ENCODE measurements at places on chromosomes 3 and 15.

DNA sequence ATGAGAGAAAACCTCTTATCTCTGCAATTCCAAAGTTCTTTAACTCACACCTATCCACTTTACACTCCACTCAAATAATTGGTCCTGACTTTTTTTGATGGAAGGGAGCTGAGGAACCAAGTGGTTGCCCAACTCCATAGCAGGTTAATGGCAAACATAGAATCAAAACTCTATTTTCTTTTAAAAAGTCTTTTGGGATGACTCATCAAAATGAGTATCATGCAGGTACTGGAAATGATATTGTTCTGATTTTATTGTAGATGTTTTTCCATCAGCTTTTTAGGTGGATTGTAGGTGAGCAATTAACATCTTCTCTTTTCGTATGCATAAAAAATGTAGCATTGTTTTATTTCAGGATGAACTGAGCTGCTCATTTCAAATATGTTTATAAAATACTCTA, 239.5 kb downstream of the SATB1 start:
- DNase-seq: no peak

DNA sequence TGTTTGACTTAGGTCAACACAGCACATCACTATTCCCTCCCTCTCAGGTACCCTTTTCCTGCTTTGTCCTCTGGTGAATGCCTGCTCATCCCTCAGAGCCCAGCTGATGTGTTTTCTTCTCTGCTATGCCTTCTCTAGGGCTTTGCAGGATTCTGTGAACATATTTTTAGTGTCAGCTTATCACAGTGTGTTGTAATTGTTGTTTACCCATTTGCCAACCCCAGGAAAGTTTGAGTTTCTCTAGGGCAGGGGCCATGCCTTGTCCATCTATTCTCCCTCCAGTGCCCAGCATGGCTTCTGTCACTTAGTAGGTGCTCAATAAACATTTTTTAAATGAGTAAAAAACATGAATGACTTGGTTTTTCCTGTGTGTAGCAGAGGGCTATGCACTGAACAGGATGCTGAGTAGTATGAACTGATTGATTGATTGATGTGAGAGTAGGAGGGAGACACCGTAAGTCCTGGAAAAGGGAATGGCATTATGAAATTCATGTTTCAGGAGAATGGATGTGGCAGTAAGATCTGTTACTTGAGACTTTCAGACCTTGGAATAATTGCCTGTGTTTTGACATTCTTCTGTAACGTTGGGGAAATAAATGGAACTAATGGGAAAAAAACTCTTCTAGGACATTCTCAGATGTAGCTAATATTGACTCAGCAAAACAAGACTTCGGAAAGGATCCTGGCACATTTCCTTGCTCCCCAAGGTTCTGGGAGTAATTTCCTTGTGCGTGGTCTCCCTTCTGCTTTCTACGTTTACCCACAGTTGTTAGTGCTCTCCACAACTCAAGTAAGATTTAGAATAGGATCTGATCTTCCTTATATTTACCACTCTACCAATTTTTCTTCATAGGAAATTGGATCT, 267.3 kb upstream of the TBL1XR1 start:
- no peak for DNase-seq

- no peak for DNase-seq
Measured at GRCh38 chr15:66042624-66043023, 173.3 kb downstream of the RAB11A start.

- DNase-seq: no peak
Measured at GRCh38 chr15:73584699-73585420, 48.3 kb downstream of the NPTN start.

GRCh38 chr15:73386238-73386637, 17.5 kb upstream of the HCN4 start:
- DNase-seq: no peak

DNA sequence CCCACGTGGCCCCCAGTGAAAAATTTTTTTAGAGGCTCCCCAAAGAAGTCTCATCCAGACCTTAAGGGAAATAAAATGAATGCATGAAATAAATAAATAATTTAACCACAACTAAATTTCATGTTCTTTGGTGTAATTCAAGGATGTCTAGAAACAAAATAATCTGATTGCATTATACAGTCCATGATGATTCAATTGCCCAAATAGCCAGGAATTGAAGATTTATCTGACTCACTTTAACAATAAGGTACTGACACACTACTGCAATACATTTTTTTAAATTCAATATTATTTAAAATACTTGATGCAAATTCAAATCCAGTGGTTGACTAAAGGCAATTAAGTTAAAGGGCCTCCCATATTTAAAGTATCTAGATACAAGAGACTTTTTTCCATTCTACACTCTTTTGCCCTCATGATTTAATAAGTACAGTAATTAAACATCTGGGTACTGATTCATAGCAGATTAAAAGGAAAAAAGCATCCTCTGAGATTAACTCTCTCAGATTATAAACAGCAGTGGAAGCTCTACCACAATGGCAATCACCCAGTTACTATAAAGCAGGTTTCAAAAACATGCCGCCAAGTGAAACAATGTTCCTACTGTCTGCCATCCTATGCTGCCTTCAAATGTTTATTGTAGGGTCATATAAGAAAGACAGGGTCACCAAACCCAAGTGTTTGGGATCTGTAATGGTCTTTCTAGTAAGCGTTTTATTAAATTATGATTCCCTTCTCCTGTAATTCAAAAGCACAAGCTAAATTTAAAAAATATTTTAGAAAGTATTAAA, 9.9 kb downstream of the UQCC5 start:
- DNase-seq: no peak

GRCh38 chr15:76730262-76730661, 174.9 kb downstream of the SCAPER start:
- no peak for DNase-seq

DNA sequence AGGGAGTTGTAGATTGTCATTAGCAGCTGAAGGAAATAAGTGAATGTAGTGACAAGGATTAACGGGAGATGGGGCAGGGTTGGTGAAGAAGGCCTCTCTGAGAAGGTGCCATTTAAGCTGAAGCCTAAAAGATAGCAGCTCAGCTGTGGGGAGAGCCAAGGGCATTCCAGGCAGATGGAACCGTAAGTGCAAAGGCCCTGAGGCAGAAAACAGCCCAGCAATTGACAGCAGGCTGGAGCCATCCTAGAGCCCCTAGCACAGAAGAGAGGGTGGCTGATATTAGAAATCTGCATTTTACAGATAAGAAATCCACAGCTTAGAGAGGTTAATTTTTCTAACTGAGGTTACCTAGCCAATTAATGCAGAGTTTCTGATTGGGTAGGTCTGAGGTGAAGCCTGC, 374.5 kb upstream of the PROK2 start:
- no peak for DNase-seq

- no peak for DNase-seq
Measured at GRCh38 chr15:77664428-77664827, 31.7 kb upstream of the LINGO1 start.

DNA sequence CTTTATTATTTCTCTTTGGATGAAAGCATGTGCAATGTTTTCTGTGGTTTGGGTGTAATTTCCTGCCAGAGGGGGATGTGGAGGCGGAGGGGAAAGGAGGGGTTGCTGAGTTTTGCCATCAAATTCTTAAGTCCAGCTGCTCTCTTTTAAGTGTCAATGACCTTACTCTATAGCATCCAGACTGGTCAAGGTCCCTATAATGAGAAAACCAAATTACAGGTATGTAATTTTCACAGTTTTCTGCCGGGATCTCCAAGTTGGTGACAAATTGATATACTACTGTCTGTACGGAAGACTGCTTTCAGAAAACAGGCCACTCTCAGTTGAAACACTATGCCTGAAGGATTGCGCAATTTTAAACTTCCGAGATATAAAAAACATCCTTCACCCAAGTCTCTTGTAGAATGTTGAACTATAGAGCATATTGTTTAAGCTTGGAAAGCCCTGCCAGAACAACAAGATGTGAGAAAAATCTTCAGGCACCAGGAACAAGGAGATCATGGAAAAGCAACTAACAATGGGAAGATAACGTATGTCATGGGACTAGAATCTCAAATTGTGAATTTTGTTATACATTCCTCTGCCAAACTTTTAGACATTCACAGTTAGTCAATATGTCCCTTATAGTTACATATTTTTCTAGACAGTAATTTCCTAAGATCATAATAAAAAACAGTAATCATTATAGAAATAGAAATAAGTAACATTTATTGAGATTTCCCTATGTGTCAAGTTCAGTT, 300.7 kb upstream of the SATB1 start:
- peak; percentile 79 for DNase-seq

- DNase-seq: no peak
Measured at GRCh38 chr15:28104326-28104725, 5.2 kb upstream of the OCA2 start.

DNA sequence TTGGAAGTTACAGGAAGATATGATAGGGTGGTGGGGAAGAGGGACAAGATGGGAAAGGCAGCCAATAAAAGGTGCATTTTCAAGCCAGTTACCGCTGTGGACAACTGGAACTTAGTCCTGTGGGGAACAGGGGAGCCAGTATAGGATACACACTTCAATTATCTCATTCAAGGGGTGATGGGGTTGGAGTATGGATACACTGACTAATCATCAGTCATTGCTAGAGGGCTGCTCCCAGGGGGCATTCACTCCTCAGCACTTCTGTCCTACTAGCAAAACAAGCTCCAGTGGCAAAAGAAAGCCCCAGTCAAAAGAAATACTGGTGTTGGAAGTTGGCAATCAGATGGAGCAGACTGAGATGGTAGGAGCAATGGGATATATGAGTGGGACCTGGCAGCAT, 183.4 kb upstream of the GADL1 start:
- no peak for DNase-seq

DNA sequence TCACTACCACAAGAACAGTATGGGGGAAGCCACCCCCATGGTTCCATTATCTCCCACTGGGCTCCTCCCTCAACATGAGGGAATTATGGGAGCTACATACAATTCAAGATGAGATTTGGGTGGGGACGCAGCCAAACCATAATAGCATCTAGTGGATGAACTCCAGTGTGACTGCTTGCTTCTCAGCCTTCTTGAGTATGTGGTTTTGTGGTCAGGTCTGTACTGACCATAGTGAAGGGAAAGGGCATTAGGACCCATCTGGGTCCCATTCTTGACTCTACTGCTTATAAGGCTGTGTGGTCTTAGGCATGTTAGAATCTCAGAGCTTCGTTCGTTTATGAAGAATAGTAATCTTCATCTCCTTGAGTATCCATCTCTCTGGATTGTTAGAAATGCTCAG, 81.4 kb downstream of the CGNL1 start:
- DNase-seq: no peak

DNA sequence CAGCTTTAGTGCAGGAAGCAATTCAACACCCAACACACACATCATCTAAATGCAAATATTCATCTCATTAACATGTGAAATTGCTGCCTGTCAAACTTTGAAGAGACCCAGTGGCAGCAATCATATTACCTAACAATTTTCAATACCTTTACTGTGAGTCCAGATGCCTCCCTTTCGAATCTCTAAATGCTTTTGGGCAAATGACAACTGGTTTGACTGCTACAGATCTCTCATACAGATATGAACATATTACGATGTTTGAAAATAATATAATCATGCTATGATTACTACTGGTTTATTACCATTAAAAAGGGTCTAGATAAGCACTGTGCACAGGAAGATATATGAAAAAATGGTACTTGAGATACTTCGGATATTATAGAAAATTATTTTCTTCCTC, 137.9 kb downstream of the ADAMTS9 start:
- no peak for DNase-seq

GRCh38 chr15:41860049-41860828, 21.6 kb downstream of the PLA2G4B start:
- peak; percentile 31 for DNase-seq

- no peak for DNase-seq
Measured at GRCh38 chr3:133973249-133973980, 56.3 kb downstream of the SLCO2A1 start.

DNA sequence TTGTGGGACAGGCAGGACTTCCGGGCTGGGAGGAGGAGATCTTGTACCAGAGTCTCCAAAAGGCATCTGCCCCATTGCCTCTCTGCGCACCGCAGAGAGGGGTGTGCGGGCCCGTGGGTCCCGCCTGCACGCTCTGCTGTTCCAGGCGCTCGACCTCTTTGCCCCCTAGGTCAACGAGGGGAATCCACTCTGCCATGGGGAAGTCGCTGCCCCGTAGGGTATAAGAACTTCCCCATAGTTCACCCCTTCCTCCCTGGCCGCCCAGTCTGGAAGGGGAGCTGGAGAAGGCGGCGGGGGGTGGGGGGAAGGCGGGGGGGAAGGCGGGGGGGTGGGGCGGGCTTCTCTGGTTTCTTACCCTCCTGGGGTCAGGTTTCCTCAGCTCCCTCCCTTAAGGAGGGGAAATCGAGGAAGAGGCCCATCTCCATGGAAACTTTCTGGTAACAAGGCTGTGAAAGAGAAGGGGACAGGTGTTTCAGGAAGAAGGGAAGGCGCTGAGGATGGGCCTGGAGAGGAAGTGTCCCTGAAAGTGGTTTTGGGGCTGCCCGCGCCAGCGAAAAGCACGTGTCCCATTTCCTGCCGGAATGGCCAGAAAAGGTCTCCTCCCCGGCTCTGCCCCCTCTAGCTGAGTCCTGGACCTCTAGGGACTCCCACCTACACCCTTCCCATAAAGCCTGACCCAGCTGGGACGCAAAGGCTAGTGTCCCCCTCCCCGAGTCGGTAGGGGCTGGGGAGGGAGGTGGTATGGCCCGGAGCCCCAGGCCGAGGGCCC, 27.5 kb downstream of the NR1I2 start:
- no peak for DNase-seq

- DNase-seq: no peak
Measured at GRCh38 chr15:67077641-67078215, 12.3 kb downstream of the SMAD3 start.

GRCh38 chr3:129822241-129822640, 71.3 kb downstream of the TMCC1 start:
- DNase-seq: peak; percentile 89

- DNase-seq: no peak
Measured at GRCh38 chr3:10700821-10701220, 115.2 kb upstream of the SLC6A11 start.

DNA sequence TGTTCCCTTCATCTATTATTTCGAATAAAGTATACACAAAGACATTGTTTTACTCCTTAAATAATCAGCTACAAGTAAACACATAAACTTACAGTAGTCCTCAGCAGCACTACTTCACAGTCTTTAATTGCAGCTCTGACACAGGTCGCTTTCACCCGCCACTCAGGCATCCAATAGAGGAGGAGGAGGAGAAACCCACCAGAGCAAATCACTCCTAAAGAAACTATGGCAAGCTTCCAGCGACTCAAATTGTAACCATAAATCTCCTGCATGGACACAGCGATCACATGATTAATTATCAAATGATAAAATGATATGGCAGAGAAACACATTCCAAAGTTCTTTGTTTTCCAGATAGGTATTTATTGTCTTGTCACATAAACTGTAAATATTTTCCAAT, 26.2 kb downstream of the ATP13A3 start:
- no peak for DNase-seq

GRCh38 chr3:80994085-80994665, 767.3 kb downstream of the GBE1 start:
- DNase-seq: no peak

DNA sequence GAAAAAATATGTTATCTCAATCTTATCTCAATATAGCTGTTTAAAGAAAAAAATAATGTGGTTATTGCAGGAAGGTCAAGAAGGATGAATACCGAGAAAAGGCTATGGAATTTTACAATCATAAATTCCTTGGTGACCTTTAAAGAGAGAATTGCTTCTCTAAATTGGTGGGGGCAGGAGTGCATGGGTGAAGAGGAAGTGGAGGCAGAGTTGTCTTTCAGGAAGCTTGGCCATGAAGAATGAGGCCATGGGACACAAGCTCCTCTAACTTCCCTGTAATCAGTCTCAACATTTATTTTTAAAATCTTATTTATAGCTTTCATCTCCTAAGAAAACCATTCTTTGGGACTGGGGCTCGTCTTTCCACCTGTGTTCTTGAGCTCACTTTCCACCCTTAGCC, 22.4 kb upstream of the ALDH1A2 start:
- peak; percentile 66 for DNase-seq
